ENCODE measurements at places on chromosomes 12 and 14.

DNA sequence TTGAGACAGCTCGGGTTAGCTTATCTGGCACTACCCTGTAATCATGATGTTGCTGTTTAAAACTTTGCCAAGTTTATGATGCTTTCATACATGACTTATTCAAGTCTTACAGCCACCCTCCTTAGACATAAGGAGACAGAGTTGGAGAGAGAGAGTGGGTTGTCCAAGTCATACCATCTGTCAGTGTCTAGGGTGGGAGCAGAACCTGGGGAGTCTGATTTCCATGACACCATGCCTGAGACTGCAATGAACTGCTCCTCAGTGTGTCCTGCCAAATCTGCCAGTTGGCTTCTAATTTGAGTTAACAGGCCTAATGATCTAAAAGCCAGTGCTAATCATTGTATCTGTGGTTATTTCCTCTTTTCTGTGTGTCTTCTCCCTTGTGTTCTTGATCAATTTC lies 43.7 kb upstream of the PHC1 start:
- no peak for DNase-seq

DNA sequence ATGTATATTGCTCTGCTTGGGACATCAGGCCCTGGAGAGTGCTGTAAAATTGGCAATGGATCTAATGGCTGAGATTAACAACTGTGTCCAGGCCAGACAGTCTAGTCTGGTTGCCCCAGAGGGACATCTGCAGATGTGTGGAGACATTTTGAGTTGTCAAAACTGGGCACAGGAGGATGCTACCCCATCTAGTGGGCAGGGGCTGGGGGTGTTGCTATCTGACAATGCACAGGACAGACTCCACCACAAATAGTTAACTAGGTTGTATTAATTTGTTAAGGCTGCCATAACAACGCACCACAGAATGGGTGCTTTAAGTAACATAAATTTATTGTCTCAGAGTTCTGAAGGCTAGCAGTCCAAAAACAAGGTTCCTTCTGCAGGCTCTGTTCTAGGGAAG lies 302.5 kb upstream of the AMIGO2 start:
- no peak for DNase-seq

GRCh38 chr12:113961921-113962710 lies 4.0 kb downstream of the RBM19 start:
- no peak for DNase-seq

DNA sequence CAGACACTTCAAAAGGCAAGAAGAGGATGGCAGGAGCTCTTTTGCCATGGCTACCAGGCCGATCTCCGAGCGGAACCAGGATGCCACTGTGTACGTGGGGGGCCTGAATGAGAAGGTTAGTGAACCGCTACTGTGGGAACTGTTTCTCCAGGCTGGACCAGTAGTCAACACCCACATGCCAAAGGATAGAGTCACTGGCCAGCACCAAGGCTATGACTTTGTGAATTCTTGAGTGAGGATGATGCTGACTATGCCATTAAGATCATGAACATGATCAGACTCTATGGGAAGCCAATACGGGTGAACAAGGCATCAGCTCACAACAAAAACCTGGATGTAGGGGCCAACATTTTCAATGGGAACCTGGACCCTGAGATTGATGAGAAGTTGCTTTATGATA lies 9.8 kb downstream of the GARIN2 start:
- DNase-seq: no peak

- DNase-seq: no peak
Observed at GRCh38 chr14:74555476-74556050, 56.5 kb downstream of the LTBP2 start.

DNA sequence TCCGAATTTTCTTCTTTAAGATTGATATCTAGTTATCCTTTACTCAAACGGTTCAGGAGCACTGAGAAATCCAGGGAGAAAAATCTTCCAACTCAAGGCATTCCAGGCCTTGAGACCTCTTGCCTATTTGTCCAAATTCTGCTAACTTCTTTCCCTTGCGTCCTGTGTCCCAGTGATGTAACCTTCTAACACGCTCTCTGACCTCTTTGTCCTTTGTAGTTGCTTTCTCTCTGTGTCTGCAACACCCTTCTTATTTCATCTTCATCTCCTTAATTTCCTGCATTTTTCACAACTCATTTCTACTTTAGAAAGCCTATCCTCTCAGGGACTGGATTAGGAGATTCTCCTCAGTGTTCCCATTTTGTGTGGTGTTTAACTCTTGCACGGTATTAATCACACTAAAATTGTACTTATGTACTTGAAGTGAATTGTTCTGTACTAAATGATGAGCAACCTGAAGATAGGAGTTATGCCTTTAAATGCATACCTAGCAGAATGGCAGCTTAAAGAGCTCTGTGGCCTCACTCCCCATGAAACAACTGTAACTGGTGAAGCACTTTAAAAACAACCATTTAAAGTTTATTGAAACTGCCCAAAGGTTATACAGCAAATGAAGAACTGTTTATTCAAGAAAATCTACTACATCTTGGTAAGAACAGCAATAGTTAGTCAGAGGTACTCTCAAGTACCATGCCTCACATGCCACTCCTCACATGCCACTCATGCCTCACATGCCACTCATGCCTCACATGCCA lies 7.4 kb upstream of the SNAPC1 start:
- no peak for DNase-seq

DNA sequence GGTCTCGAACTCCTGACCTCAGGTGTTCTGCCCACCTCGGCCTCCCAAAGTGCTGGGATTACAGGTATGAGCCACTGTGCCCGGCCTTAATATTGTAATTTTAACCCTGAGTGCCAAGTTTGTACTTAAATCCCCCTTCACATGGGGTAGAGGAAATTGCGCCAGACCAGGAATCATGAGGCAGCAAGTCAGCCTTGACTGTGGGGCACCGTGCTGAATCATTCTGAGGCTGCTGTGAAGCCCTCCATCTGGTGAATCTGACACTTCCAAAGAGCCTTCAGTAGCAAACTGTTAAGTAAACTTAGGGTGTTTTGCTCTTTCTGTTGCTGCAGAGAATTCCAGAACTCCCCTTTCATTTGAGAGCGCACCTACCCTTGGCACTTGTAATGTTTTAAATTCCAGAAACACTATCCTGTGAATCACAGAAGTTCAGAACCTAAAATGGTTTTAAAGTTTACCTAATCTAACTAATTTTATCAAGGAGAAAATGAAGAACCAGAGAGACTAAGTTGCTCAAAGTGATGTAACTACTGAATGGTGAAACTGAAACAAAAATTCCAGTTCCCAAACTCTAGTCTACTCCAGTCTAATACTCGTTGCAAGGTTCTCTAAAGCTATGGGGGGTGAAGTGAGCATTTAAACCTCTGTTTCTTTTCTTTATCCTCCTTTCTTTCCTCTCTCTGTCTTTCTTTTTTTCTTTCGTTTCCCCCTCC lies 7.5 kb downstream of the HEBP1 start:
- DNase-seq: peak; percentile 28

DNA sequence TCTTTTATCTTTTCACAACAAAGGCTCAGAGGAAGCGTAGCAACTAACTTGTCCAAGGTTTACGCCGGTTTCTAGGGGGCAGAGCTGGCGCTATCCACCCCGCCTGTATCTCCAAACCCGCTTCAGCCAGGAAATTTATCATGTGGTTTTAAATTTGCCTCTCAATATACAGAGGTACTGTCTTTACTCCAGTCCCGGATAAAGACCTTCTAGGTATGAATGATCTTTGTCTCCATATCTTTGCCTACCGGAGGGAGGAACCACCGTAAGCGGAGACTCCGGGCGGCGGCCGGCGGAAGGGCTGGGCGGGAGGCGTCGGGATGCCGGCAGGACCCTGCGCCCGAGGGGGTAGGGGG lies 693 bp upstream of the RIMKLB start:
- no peak for DNase-seq

- DNase-seq: peak; percentile 79
Observed at GRCh38 chr12:104682790-104683279, 226.1 kb downstream of the CHST11 start.

- DNase-seq: no peak
Observed at GRCh38 chr12:3119192-3119755, 42.1 kb downstream of the TSPAN9 start.

Data from GF-D8 (cell line).